ENCODE measurements at places on chromosomes 2 and 18. TPM values are rescaled to one million over a fixed set of nuclear protein-coding genes. Genes with fewer than 3 reads are reported as not detected.

GRCh38 chr2:20378891-20379519 lies 28.4 kb upstream of the PUM2 start:
- DNase-seq = peak; percentile 92

DNA sequence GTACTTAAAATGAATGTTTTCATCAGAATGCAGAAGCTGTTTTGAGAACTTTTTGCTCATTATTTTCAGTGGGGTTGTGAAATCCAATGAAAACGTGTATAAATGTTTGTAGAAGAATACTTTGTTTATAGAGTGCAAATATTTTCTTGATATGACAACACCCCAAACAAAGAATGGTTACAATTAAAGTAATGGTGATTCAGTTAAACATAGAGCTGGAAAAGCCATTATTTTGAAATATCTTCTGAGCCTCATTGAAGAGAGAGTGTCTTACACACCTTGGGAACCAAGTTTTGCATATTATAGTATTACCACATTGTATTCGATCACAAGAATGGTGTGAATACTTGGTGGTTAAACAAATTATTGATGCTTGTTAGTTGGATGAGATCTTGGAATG lies 48.7 kb downstream of the SPTBN1 start:
- no peak for DNase-seq

- peak; percentile 62 for DNase-seq
Observed at GRCh38 chr2:111918383-111918806, 20.0 kb downstream of the MERTK start.

DNA sequence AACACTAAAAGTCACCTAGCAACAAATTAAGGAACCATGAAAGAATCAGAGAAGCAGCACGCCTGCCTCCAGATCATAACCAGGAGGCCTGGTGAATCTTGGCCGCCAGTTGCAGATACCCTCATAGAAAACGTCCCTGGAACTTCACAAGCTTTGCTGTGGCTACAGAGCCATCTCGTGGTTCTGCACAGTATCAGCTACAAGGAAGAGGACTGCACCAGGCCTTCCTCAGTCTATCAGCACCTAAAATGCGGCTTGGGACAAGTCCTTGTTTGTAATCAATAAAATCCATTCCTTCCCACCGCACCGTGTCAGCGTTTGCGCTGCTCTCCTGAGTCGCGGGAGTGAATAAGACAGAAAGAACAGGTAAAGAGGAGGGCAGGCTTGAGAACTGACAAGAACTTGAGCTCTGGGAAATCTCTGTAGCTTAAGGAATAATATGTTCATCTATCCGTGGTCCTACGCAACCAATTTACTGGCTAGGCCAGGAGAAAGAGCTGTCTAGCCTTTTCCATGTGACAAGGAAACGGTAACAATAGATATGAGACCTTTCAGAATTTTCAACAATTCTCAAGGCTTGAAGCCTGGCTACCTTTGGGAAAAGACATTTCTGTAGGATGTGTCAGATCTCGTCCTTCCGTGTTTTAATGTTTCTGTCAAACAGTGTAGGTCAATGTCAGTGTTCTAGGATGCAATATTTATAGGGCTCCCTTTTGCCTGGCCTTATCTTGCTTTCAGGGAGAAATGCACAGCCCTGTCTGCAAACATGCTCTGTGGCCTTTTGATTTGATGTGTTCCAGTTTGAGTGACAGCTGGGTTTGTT lies 128.5 kb upstream of the RAB12 start:
- peak; percentile 79 for DNase-seq

DNA sequence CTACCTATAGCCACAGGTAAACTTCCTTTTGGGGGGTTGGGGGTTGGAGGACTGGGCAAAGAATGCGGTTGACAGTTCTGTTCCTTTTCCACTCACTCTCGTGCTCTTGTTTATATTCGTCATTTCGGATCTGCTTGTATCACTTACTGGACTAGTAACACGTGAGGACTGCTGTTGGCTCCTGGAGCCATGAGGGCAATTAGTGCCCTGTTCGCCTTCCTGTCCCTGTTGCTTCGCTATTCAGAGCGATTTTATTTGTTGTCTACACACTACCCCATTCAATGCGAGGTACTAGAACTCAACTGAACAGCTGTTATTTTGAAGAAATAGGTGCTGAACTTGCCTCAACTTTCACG lies 1.1 kb downstream of the KCNJ3 start:
- DNase-seq = no peak

GRCh38 chr2:192953116-192953515 lies 758.4 kb upstream of the TMEFF2 start:
- no peak for DNase-seq

- no peak for DNase-seq
Observed at GRCh38 chr18:46048641-46049040, 23.4 kb downstream of the PSTPIP2 start.

DNA sequence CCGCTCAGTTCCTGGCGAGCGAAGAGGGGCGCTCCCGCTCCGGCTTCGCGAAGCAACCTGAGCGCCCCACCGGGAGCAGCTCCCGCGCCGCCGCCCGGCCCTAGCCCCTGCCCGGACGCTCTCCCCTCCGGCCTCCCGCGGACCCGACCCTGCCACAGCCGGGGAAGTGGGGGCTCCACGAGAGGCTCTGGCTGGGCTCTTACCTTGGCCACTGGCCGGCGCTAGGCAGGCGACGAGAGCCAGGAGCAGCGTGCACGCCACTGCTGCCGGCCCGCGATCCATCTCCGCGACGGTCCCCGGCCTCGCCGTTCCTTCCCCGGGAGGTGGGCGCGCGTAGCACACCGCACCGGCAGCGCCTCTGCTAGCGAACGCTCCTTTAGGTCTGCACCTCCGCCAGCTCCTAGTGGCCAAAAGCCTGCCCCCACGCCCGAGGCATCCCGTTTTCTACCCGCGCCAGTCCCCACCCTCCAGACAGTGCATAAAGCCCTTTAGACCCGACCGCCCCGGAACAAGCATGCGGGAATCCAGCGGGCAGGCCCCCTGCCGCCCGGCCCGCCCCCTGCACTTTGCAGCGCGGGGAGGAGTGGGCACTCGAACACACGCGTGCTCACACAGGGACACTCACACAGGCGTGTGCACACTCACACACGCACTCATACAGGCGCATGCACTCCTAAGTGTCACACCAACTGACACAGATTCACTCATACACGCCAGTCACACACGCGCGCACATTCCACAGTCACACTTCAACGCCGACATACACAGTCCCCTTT lies at the start of gene LRP2:
Gene LRP2 (minus strand): TSS at position 417 of the 776 bp plus-strand sequence. CDS start 135 bp downstream, at position 282.
- peak; percentile 39 for DNase-seq

DNA sequence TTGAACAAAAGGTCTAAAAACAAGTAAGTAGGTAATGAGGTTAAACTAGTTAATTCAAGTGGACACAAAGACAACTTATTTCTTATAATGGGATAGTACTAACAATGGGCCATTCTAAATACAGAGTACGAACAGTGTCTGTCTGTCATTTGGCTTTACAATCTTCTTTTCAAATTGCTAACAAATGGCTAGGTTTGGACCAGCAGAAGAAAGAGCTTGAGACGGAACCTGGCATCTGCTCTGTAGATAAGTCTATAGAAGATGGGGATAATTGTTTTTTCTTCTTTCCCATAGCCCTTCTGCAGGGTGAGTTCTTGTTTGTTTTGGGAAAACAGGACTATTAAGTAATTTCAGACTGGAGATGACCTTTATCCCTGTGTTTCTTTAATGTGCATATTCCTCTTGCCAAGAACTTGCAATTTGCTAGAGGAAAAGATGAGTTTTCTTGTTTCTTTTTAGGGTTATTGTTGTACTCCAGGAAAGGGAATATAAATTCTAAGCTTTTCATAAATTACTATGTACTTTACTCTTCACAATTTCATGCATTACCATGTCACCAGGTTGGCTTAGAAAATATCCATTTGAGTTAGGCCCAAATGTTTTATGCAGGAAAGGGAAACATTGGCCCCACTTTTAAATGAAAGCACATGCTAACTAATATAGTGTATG lies 500.5 kb upstream of the SYT4 start:
- DNase-seq = no peak

- DNase-seq = peak; percentile 60
Observed at GRCh38 chr2:28750316-28751251, 1.0 kb upstream of the PPP1CB start.

DNA sequence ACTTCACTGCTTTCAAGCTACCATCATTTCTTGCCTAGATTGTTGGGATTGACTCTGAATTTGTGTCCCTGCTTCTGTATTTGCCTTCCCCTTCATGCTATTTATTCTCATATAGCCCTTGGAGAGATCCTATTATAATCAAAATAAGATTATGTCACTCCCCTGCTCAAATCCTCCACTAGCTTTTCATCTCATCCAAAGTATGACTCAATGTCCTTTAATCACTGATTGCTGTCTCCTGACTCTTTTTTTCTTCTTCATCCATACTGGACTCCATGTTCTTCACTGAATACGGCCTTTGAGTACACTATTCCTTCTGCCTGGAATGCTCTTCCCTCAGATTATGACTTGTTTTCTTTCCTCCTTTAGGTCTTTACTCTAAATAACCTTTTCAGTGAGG lies 5.0 kb downstream of the RBKS start:
- no peak for DNase-seq

- no peak for DNase-seq
Observed at GRCh38 chr18:79872527-79873444, 75.0 kb downstream of the KCNG2 start.

DNA sequence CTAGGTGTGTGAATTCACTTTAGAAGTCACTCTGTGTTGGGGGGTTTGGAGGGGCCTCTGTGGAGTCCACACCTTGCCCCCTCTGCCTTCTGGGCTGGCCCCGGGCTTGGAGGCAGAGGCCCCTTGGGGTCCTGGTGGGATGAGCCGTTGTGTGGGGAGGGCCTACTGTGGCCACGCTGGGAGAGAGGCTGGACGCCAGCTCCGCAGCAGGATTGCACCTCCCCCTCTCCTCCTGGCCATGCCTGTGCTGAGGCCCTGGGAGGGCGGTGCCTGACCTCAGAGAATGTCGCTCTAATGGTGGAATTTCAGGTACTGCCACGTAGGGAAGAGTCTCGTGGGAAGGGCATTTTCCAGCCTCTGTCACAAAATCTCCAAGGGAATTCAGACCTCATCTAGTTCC lies 237.0 kb downstream of the ATAD2B start:
- DNase-seq = no peak

DNA sequence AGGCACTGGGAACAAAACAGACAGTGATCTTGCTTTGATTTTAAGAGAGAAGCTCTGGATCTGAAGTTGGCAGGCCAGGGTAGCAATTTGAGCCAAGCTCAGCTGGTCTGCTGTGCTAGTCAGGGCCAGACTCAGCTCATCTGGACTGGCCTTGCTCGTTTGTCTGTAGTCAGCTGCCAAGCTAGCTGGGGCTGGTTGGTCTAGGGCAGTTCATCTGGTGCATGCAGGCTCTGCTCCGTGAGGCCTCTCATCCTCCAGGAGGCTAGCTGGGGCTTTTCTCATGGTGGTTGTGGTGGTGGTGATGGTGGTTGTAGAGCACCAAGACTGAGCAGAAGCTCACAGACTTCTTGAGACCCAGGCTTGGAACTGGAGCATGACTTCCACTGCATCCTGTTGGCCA lies 10.3 kb downstream of the FBLN7 start:
- no peak for DNase-seq

DNA sequence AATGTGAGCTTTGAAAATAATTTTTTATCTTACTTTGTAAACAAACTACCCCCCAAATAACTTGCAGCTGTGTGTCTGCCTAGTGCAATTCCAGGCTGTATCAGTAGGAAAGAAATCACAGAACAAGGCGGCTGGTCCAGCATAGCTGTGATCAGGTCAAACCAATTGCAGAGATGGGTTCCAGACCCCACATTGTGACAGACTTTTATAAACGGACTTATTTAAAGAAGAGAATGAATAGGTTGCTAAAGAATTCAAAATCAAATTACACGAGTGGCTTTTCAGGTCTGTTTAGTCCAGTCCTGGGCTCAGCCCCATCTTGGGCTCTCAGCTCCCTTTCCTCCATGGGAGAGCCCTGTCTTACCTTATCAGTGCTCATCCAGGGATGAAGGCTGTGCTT lies 11.1 kb downstream of the BMP10 start:
- no peak for DNase-seq

GRCh38 chr2:152682663-152683062 lies 34.6 kb downstream of the PRPF40A start:
- DNase-seq = no peak

DNA sequence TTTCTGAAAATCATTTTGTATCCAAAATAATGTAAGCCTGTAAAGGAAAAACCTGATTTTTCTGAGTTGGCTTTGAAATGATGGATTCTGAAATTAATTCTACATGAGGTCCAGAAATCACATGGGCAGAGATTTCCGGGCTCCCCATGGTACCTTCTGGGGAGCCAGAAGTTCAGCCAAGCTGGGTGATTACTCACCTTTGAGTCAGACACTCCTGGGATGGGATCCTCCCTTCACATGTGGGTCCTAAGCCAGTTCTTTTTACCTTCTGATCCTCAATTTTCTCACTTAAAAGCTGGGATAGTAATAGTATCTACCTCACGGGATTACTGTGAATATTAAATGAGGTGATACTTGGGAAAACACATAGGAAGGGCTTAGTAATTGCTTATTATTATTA lies 179.8 kb upstream of the EPAS1 start:
- DNase-seq = no peak

GRCh38 chr2:137870682-137871081 lies 93.6 kb upstream of the HNMT start:
- no peak for DNase-seq

DNA sequence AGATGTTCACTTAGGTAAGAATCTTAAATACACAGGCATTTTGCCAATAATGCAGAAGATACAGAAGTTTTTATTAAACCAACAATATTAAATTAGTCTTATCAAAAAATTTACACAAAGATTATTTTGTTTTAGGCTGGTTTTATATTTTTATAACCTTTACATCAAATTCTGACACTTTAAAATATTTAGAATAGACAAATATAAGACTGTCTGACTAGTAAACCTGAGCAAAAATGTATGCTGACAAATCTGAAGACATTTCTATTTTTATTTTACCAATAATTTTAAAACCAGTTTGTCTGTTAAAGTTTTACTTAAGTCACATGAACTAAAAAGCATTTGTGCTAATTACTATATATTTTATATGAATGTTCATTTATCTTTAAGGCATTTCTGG lies 72.1 kb upstream of the ZNF236 start:
- DNase-seq = no peak

GRCh38 chr2:102070058-102070642 lies 72.4 kb upstream of the IL1R1 start:
- DNase-seq = peak; percentile 60

DNA sequence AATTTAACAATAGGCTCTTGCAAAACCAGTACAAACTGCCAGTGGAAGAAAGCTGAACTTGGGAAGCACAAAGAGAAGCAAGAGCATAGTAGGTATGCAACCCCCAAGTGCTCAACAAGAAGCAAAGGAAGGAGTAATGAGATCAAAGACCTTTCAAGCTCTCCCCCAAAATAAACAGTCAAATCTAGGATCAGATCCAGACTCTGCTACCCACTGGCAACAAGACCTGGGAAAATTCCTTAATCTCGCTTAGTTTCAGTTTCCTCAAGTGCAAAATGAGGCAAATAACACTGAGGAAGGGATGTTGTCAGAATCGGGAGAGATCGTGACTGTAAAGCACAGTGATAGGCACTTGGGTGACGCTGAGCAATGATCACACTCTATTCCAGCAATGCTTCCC lies 329.2 kb downstream of the TNS1 start:
- no peak for DNase-seq

- no peak for DNase-seq
Observed at GRCh38 chr2:126507425-126507911, 148.5 kb upstream of the GYPC start.

GPR45 gene
- total RNA-seq = not detected

SLC14A1 gene
- total RNA-seq = 0.88 TPM

IL37 gene
- total RNA-seq = not detected

VIT gene
- 0.33 TPM for total RNA-seq

SERPINB12 gene
- total RNA-seq = not detected

NCKAP5 gene
- total RNA-seq = 4.7 TPM

PFN4 gene
- total RNA-seq = 0.24 TPM

PTH2R gene
- total RNA-seq = not detected

BMP10 gene
- 0.27 TPM for total RNA-seq

B3GNT2 gene
- total RNA-seq = 53.0 TPM

FBXO15 gene
- total RNA-seq = 0.93 TPM

QPCT gene
- 2.0 TPM for total RNA-seq
